ENCODE measurements at places on chromosomes 4 and X.
A peak's percentile ranks its signal among the peaks of the same experiment; 100 is the strongest.

- DNase-seq = no peak
These were observed 1498.0 kb downstream of the STIM2 start for GRCh38 chr4:28358606-28359005.

DNA sequence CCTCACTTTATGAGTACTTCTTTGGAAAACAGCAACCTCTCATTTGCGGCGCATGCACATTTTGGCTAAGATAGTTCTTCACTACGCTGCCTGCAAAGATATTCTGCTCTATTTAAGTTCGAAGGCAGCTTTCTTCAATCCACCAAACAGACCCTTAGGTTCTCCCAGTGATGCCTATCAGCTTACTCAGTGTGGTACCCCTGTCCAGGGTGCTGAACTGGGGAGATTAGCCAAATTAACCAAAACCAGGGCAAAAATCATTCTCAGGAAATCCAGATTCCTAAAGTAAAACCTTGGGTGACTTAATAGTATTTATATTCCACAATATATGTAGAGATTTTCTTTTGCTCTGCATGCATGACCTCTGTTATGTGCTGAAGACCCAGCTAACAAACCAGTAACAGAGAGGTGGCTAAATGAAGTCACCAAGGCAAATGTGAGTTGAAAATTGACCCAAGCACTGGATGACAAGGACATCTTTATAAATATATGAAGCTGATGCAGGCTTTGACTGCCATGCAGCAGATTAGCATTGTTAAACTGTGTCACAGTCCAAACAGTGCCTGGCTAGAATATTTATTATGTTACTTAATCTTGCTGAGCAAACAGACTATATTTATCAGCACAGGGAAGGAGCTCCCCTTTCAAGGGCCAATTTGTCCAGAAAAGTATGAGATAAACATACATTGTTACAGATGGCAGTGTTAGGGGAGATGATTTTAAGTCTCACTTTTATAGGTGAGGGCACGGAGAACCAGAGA is 418.2 kb downstream of the STIM2 start:
- peak; percentile 2 for DNase-seq

DNA sequence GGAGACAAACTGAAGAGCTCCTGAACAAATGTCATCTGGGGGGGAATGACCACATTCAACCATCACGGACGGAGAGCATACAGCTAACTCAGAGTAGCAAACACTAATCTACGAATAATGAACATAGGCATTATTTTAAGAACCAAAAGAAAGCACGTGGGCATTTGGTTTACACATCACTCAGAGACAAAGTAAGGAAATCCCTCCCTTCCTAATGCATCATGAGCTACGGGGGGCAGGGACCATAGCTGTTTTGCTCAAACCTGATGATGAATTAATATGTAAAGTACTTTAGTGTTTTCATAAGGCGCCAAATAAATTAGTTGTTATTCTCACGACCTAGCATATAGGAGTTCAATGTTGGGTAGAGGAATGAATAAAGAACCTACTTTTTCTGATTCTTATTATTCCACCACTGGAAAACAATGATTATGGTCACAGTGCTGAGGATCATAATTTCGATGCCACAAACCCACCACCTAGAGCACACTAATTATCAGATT is 11.7 kb upstream of the TMEM156 start:
- peak; percentile 55 for DNase-seq

GRCh38 chr4:143021384-143021783 is 163.3 kb upstream of the USP38 start:
- DNase-seq = peak; percentile 56

GRCh38 chr4:165560941-165561340 is 182.1 kb downstream of the CPE start:
- DNase-seq = no peak

- DNase-seq = no peak
These were observed 5.1 kb downstream of the PSAPL1 start for GRCh38 chr4:7429601-7430078.

- DNase-seq = no peak
These were observed 97.3 kb upstream of the SPRY1 start for GRCh38 chr4:123299212-123299691.

GRCh38 chr4:140641105-140641555 is 72.4 kb upstream of the UCP1 start:
- no peak for DNase-seq

GRCh38 chrX:104697294-104697693 is 131.3 kb downstream of the IL1RAPL2 start:
- peak; percentile 3 for DNase-seq

GRCh38 chrX:121179972-121180371 is 132.6 kb downstream of the GLUD2 start:
- DNase-seq = no peak

GRCh38 chr4:104205116-104205515 is 289.6 kb downstream of the CXXC4 start:
- DNase-seq = no peak

- no peak for DNase-seq
These were observed 41.5 kb downstream of the CBLL2 start for GRCh38 chrX:22314211-22314610.

GRCh38 chr4:164871673-164872072 is 5.3 kb upstream of the APELA start:
- DNase-seq = no peak

- DNase-seq = no peak
These were observed 173.7 kb downstream of the CENPC start for GRCh38 chr4:67371615-67372014.

DNA sequence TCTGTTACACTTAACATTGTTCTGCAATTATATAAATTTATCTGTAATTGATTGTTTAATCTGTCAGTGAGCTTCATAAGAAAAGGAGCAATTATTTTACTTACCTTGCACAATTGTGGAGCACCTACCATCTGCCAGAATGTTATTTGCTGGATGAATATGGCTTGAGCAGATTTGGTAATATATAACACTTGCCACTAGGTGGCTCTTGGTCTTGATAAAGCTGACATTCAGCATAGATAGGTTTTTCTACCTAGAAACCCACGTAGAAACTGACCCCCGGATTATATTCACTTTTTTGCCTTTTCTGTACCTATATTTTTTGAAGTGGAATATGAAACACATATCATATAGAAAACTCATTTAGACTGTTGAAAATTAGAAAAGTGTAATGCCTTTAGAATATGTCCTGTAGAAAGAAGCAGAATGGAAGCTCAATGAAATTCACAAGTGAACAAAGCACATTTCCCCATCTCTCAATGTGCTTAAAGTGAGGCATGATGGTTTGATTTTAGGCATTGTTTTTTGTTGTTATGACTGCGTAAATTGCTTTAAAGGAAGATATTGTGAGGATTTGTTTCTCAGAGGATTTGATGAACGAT is 9.5 kb downstream of the RBPJ start:
- DNase-seq = peak; percentile 68

GRCh38 chr4:77538144-77538543 is 67.5 kb upstream of the CXCL13 start:
- no peak for DNase-seq

DNA sequence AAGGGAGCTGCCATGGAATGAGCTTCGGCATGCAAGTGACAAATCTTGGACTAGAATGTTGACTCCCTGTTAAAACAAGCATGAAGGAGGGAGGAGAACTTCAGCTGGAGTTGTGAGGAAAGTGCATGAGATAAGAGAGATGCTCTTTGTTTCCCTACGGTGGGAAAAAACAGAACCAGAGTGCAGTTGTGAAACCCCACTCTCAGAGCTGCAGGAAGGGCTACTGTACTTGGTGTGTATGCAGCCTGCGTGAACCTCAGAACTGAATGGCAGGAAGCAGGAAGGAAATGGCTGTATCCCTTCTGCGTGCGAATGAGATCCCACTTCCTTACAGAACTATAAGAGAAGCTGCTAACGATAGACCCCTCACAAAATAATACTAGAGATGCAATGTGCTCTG is 57.2 kb downstream of the EGF start:
- peak; percentile 22 for DNase-seq

GRCh38 chr4:43843501-43843900 is 605.1 kb downstream of the KCTD8 start:
- no peak for DNase-seq

GRCh38 chrX:103624111-103624510 is 4.7 kb upstream of the TCEAL1 start:
- no peak for DNase-seq

DNA sequence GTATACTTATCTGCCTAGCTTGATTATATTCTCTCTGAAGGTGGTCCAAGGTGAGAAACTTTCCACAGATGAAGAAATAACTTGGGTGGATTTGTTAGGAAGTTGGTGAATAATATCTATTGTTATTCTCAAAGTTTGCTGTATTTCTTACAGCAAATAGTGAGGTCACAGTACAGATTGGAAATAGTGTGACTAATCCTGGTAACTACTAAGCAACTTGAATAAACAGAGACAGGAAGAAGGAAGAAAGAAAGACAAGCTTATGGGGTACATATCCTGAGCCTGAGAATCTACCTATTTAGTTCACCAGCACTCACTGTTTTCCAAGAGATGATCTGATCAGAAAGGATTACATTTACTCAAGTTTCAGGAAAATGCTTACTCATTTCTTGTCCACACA is 1416.1 kb downstream of the RPA4 start:
- DNase-seq = no peak

DNA sequence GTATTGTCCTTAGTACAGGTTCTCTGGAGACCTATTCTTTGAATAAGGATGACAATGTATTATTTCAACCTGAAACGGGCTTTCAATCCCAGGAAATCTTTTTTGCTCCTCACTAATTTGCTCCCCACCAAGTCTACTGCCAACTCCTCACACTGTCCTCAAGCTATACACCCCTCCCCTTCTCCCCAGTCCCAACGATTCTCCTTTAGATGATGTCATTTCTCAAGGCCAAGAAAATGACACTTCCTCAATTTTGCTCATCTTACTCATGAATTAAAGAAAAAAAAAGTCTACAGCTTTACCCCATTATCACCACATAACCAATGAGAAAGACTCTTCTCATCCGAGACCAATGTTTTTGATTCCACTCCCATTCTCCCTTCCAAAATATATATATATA is 20.6 kb downstream of the AP1S2 start:
- no peak for DNase-seq

DNA sequence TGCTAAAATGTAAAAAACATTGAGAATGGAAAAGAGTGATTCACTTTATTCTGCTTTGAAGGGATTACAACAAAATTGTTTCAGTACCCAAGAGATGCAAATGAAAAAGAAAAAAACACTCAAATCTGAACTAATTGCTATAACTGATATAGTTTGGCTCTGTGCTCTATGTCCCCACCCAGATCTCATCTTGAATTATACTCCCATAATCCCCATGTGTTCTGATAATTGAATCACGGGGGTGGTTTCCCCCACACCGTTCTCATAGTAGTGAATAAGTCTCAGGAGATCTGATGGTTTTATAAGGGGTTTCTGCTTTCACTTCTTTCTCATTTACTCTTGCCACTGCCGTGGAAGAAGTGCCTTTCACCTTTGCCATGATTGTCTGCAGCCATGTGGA is 213.6 kb upstream of the GALNTL6 start:
- no peak for DNase-seq

GRCh38 chrX:110142096-110142495 is 139.2 kb downstream of the TMEM164 start:
- DNase-seq = no peak

- DNase-seq = no peak
These were observed 101.6 kb downstream of the COL4A5 start for GRCh38 chrX:108541286-108541685.

- DNase-seq = no peak
These were observed 84.8 kb upstream of the PLAC1 start for GRCh38 chrX:134743091-134743490.

DNA sequence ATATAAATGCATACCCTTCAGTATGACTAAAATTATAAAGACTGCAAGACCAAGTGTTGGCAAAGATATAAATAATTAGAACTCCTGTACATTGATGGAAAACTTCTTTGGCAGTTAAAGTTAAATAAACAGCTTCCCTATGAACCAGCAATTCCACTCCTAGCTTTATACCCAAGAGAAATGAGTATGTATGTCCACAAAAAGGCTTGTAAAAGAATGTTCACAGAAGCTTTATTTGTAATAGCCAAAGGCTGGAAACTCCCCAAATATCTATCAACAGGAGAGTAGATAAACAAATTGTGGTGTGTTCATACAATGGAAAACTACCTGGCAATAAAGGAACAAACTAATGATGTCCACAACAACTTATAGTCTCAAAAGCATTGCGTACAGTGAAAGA is 184.8 kb downstream of the AMELX start:
- no peak for DNase-seq

GRCh38 chr4:187840814-187841213 is 154.8 kb upstream of the ZFP42 start:
- no peak for DNase-seq

GRCh38 chrX:153470411-153471363 is at the start of gene HAUS7:
HAUS7 (minus strand) TSS chrX:153470576; CDS start chrX:153470557, 19 bp downstream.
- DNase-seq = peak; percentile 94

- DNase-seq = peak; percentile 68
These were observed 203.5 kb downstream of the PRDM5 start for GRCh38 chr4:120718979-120719566.

DNA sequence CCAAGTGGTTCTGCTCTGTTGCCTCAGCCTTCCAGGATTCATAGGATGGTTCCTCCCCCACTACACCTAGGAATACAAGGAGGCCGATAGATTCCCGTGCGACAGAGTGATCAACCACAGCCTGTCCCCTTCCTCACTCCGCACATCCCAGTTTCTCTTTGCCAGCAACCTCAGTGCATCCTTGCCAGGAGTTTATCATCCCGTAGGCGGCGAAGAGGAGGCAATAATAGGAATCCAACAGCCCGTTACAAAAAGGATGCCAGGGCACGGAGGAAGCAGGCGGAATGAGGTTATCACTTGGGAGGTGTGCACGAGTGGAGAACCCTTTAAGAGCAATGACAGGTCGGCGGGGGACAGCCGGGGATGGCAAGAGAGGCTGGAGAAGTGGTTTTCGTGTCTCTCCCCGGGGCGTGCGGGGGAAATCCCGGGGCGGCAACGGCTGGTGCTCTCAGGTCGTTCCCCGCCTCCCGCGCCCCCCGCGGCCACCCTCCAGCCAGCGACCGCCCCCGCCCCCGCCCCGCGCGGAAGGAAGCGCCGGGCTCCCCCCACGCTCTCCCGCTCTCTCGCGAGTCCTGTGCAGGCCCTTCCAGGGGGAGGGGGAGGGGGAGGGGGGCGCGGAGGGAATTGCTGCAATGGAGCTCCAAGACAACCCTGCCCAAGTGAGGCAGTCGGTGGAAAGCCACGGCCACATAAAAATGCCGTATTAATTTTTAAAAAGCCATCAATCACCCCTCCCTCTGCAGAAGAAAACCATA is 1.6 kb downstream of the PPP3CA start:
- DNase-seq = peak; percentile 73

- DNase-seq = no peak
These were observed 508.7 kb downstream of the ZNF674 start for GRCh38 chrX:46036508-46036907.

DNA sequence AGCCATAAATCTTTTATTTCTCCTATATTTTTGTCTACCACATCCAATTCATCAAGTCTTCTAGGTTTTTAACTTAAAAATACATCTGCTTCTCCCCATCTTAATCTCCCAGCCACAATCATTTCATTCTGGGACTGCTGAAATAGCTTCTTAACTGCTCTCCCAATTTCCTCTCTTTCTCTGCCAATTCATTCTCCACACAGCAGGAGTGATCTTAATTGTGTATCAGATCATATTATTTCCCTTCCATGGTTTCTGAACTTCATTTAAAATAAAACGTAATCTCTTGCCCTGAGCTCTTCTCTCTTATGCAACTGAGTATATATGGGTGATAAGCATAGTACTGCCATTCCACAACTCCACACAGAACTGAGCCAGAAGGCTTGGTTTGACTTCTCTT is 69.4 kb downstream of the IQCM start:
- DNase-seq = no peak

- DNase-seq = peak; percentile 71
These were observed at the start of gene IL3RA for GRCh38 chrX:1336331-1336943. IL3RA (plus strand) TSS chrX:1336785; CDS start chrX:1341766, 4,981 bp downstream.
